ENCODE measurements at places on chromosomes 1 and 21. TPM values are rescaled to one million over a fixed set of nuclear protein-coding genes. Genes with fewer than 3 reads are reported as not detected.

PBX1 gene
- total RNA-seq, result 0.53 TPM

KIF26B gene
- total RNA-seq, result not detected

CCDC28B gene
- 13.6 TPM for total RNA-seq

TTC3 gene
- total RNA-seq, result 84.2 TPM

KIF21B gene
- 93.3 TPM for total RNA-seq

CCDC27 gene
- not detected for total RNA-seq

ADGRL2 gene
- total RNA-seq, result 0.43 TPM

A3GALT2 gene
- not detected for total RNA-seq

B4GALT2 gene
- 48.6 TPM for total RNA-seq

PTAFR gene
- 1.3 TPM for total RNA-seq

DNA sequence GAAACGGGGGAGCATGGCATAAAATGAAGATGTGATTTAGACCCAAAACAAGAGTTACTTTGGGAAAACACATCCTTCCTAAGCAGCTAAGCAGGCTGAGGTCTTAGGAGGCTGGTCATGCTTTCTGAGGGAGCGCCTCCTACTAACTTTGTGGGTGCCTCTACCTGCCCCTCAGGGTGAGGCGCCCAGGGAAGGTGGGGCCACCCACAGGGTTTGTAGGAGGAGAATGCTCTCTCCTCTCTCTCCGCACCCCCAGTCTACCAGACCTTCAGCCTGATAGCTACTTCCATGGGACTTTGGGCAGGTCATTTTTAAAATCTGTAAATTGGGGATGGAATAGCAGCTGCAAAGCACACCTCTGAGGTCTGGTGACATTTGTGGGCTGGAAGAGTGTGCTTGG is 23.8 kb downstream of the SLC27A3 start:
- DNase-seq, result peak; percentile 37

DNA sequence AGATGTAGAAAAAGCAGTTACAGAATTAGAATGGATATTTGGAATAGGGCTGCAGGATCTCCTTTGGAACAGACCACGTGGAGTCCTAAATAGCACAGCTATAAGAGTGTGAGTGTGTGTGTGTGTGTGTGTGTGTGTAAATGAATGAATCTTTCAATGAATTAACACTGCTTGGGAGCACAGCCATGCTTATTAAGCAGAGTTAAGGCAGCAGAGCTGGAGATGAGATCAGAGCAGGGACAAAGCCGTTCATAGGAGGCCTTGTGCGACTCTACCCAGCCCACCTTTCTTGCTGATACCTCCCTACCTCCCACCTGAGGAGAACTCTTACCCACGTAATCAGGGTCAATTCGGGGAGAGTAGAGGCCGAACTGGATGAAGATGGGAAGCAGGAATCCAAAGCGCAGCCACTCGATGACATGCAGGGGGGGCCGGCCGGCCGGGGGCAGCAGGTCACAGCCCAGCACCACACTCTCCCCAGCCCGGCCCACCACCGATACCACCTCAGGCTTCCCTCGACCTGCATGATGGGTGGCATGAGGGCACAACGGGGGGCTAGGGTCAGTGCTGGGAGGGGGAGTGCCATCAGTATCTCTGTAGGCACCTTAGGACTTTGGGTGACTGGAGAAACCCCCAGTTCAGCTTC is 2.7 kb downstream of the IGSF9 start:
- DNase-seq, result peak; percentile 35

DNA sequence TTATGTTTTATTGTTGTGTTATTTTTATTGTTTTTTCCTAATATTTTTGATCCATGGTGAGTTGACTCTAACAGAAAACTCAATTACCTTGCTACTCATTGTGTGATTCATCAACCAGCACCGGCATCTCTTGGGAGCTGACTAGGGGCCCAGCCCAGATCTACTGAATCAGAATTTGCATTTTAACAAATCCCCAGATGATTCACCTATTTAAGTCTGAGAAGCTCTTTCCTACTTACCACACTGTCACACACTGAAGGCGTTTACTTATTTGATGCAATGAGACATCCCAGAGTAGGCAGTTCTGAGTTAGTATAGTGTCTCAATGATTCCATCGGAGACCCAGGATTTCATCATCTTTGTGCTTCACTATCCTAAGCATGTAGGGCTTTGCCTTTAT is 416.6 kb downstream of the RWDD3 start:
- no peak for DNase-seq

GRCh38 chr1:226349801-226350518 is 41.0 kb upstream of the LIN9 start:
- no peak for DNase-seq

DNA sequence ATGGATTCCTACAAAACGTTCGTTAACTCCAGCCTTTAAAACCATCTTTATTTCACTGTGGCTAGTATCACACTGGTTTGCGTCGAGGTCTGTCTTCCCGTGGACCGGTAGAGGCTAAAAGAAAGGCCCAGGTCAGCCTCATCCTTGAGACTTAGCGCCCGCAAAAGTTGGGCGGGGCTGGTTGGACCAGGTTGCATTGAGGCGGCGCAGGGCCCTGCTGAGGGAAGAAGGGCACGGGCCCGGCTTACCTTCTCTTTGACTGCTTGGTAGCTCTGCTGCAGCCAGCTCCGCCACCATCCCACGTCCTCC is 455 bp downstream of the BSDC1 start:
- DNase-seq, result no peak

GRCh38 chr1:50289495-50289894 is 133.7 kb downstream of the DMRTA2 start:
- no peak for DNase-seq

GRCh38 chr1:101291562-101292380 is 55.0 kb downstream of the S1PR1 start:
- peak; percentile 71 for DNase-seq

GRCh38 chr1:85554630-85555327 is 25.8 kb upstream of the CCN1 start:
- DNase-seq, result no peak

- DNase-seq, result no peak
These were observed 56.3 kb downstream of the PRPF38A start for GRCh38 chr1:52460694-52461093.

DNA sequence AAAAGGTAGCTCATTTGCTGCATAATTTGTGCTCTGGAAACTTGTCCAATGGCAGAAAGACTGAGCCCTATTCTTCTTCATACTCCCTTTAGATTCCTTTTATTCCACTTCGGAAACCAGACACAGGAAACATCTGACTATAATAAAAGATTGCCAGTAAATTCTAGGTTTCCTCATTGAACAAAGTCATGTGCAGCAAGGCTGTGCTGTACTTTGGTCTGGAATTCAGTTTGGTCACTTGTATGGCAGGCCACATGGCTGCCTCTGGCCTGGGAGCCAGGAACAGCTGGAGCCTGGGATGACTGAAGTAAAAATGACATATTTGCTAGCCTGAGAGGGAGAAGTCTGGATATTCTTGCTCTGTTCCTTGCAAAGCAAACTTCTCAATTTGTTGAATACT is 79.6 kb downstream of the ST3GAL3 start:
- DNase-seq, result no peak

DNA sequence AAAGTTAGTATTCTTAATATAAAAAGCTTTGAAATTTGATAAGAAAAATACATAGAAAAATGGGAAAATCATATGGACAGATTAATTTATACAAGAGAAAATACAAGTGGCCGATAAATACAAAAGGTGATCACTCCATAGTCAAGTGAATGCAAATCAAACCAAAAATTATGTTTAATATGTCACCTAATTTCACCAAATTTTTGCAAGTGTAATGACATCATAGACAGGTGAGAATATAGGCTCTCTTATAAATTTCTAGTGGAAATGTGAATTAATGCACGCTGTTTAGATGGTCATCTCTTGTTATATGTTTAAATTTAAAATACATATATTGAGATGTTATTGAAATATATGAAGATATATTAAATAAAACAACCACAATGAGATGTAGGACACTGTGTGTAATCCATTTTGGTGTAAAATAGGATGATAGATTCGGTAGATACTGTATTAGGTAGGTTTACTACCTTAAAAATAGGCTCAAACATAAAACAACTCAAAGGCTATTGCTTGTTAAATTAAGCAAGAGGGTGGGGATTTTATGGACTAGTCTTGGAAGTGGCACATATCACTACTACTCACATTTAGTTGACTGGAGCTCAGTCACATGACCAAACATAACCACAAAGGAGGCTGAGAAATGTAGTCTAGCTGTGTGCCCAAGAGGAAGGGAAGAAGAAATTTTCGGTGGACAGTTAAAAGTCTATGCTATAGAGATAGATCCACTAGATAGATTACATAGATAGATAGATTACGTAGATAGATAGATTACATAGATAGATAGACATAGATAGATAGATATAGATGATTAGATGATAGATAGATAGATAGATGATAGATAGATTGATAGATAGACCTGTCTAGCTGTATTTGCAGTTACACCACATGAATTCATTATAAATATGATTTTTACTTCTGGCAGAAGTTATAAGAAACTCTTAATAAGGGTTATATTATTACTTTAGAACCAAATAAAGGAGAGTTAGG is 9.2 kb downstream of the INSL5 start:
- DNase-seq, result no peak

DNA sequence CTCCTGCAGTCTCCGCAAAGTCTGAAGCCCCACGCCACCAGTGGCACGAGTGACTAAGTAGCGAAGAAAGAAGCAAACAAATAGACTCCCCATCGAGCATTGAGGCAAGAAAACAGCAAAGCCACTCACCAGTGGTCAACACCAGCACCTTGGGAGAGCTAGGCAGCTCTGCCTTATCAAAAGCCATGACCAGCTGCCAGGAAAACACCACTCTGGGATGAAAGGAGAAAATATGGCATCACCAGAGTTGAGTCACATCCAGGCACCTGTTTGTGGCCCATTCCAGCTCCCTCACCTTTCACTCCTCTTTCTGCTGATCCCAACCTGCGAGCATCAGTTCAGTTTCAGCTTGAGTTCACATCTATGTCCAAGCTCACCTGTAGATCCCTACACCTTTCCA is 17.2 kb downstream of the PDZK1 start:
- DNase-seq, result no peak

DNA sequence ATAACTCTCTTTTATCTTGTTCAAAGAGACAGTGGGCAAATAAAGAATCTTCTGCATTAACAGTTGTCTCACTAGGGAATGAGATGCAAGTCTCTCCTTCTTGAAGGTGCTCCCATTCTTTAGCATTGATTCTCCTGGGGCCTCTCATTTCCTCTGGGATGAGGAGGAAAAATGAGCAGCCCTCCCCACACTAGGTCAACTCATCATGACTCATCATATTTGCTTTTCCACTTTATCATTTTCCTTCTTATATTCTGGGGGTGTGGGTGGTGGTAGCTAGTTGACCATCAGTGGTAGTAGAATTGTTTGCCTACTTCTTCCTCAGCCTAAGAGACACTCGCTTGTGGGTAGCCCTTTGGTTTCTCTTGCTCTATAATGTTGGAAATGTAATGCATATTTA is 182.0 kb upstream of the C1orf87 start:
- DNase-seq, result no peak

DNA sequence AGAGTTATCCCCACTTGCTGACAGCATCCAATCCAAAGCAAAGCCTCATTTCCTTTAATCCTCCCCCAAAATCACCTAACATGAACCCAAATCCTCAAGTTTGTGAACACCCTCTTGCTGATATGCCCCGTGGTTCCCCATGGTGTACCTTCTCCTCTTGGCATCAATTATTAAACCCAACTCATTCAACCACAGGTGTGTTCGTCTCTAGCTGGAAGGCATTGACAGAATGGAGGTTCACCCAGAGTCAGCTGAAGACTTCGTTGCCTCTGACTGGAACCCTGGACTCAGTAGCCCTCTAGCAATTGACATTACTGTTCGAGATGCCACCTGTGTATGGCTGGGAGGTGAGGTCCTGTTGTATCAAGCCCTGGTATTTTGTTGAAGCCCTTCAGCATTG is 22.8 kb downstream of the SLC30A10 start:
- no peak for DNase-seq

DNA sequence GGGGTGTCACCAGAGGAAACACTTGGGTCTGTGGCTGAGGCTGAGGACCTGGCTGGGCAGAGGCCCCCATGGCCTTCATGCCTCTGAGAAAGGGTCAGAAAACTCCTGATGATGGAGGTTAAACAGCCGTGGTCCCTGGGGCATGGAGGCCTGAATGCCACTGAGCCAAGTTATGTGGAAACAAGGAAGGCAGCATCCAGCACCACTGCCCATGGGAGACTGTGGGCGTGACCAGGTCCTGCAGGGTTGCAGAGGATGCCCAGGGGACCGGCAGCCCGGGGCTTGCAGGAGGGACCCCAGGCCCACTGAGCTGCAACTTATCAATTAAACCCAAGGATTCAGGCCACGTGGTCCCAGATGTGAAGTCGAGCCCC is 18.9 kb upstream of the COL6A2 start:
- no peak for DNase-seq

- no peak for DNase-seq
These were observed at the start of gene SERINC2 for GRCh38 chr1:31412732-31413404. SERINC2 (plus strand) TSS chr1:31413213; CDS start chr1:31413266, 53 bp downstream.

DNA sequence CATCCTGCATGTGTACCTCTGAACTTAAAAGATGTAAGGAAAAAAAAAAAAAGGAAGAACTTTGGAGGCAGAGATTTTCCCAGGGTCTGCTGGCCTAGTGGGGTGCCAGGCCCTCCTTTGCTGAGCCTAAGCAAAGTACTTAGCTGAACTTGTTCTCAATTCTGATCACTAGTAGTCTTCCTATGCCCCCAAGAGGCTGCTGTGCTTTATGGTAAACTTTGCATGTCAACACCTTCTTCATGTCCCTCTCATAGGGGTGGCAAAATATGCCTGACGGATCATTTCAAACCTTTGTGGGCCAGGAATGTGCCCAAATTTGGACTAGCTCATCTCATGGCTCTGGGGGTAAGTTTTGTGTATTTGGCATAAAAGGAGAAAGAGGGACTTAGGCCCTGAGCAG is 1.4 kb upstream of the USP21 start:
- no peak for DNase-seq

- DNase-seq, result no peak
These were observed 5.6 kb downstream of the JAK1 start for GRCh38 chr1:64960731-64961130.

DNA sequence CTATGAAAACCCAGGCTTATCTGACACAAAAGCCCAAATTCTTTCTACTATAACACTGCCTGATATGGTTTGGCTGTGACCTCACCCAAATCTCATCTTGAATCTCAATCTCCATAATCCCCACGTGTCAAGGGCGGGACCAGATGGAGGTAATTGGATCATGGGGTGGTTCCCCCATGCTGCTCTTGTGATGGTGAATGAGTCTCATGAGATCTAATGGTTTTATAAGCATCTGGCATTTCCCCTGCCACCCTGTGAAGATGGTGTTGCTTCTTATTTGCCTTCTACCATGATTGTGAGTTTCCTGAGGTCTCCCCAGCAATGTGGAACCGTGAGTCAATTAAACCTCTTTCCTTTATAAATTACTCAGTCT is 123.3 kb upstream of the USP24 start:
- no peak for DNase-seq

GRCh38 chr1:162366149-162366548 is 10.5 kb downstream of the SPATA46 start:
- no peak for DNase-seq

All from natural killer cell treated with Interleukin-12 subunit alpha and Interleukin-12 subunit beta and Interleukin-15 and Interleukin-18, amount 100 ng/mL, for 72 hours (primary cell).